Left renal pelvis (tissue), 4 donors: ENCODE measurements at places on chromosomes 6 and 20. TPM values are rescaled to one million over a fixed set of nuclear protein-coding genes. Genes with fewer than 3 reads are reported as not detected.

CST2 gene
- polyA plus RNA-seq: not detected

ATP5F1E gene
- 225 TPM for polyA plus RNA-seq

THBS2 gene
- polyA plus RNA-seq: 8.0 TPM

LGSN gene
- 0.92 TPM for polyA plus RNA-seq

HUS1B gene
- not detected for polyA plus RNA-seq

GLO1 gene
- 142 TPM for polyA plus RNA-seq

- peak; percentile 40 for DNase-seq
Measured at GRCh38 chr6:89311853-89312531, 3.1 kb downstream of the GABRR2 start.

- DNase-seq: no peak
Measured at GRCh38 chr6:41549673-41550072, 3.5 kb downstream of the FOXP4 start.

GRCh38 chr6:139990856-139991465, 616.5 kb upstream of the CITED2 start:
- DNase-seq: no peak

- no peak for DNase-seq
Measured at GRCh38 chr6:22575190-22575589, 5.8 kb downstream of the HDGFL1 start.

DNA sequence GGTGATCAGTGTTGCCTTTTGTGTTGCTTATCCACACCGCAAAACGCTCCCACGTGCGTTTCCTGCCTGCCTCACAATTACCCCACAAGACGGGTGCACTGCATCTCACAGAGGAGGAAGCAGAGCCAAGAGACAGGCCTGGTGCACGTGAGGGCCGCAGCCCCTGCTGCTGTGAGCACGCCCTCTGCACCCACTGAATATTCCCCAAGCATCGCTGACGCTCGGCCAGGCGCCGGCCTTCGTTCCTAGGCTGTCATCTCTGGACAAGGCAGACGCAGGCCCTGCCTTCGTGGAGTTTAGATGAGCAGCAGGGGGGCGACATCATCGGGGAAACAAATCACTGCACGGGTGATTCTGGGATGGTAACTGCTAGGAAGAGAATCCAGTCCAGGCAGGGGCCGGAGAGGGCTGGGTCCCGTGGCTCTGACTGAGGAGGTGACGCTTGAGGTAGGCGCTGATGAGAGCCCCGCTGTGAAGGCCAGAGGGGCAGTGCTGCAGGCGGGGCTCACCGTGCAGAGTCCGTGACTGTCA, 162.4 kb upstream of the QKI start:
- DNase-seq: no peak
